ENCODE measurements at places on chromosomes 12 and 14. TPM values are rescaled to one million over a fixed set of nuclear protein-coding genes. Genes with fewer than 3 reads are reported as not detected.

The APOF gene
- total RNA-seq, result not detected

The MEG3 gene
- total RNA-seq, result 117 TPM

The KRT74 gene
- not detected for total RNA-seq

The ABCD2 gene
- total RNA-seq, result 0.17 TPM

The SERPINA9 gene
- total RNA-seq, result not detected

The ARHGEF25 gene
- total RNA-seq, result 10.8 TPM

The KCNC2 gene
- total RNA-seq, result not detected

Data from pericardium fibroblast (primary cell).